ENCODE measurements at places on chromosomes 2 and 18.

- no peak for DNase-seq
Measured at GRCh38 chr2:79139423-79139822, 19.1 kb downstream of the REG1A start.

- no peak for DNase-seq
Measured at GRCh38 chr2:109542384-109542783, 71.4 kb downstream of the SEPTIN10 start.

GRCh38 chr2:54332386-54332785 is 76.4 kb upstream of the TSPYL6 start:
- DNase-seq: no peak

GRCh38 chr2:157260533-157261198 is 3.2 kb downstream of the GALNT5 start:
- DNase-seq: no peak

- DNase-seq: no peak
Measured at GRCh38 chr2:213125646-213126347, 25.6 kb downstream of the IKZF2 start.

DNA sequence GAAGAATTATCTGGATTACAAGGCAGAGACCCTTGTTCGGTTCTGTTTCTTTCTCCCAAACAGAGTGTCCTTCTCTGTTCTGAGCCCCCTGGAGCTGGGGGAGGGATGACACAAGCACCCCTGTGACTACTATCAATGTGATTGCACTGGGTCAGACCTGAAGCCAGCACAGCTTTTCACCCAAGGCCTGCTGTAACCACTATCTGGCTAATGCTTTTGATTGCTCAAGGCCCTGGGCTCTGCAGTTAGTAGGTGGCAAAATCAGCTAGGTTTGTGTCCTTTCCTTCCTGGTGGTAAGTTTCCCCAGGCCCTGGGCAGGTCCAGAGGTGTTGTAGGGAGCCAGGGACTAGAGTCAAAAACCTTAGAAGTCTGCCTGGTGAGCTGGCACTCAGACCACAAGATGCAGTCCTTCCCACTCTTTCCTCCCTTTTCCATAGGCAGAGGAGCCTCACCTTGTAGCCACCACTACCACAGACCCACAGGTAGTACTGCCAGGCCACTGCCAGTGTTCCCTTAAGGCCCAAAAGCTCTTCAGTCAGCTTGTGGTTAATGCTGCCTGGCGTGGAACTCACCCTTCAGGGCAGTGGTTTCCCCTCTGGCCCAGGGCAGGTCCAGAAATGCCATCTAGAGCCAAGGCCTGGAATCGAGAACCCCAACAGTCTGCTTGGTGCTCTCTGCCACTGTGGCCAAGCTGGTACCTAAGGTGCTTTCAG is 83.0 kb downstream of the FAM117B start:
- DNase-seq: no peak

DNA sequence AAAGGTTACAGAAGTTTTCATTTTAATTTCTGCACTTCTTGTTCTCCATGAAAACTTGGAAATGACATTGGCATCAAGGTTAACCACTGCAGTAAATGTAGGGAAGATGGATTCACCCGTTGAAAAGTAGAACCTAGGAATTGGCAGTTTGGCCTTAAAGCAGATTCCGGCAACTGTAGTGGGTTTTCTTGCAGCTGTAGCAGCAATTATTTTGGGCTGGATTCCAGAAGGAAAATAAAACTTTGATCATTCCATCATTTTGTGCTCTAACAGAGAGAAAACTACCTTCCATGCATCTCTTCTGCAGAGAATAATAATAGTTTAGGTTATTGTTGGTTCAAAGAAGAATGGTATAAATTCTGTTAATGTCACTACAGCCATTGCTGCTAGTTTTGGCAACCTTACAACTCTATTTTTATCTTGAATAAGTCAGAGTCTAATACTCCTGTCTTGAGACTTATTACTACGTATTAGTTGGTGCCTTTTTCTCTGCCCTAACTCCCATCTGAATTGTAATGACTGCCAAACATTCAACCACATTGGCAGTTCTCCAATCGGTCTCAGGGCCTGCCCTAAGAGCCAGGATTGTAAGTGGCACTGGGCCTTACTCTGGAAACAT is 178.1 kb upstream of the PIEZO2 start:
- no peak for DNase-seq

DNA sequence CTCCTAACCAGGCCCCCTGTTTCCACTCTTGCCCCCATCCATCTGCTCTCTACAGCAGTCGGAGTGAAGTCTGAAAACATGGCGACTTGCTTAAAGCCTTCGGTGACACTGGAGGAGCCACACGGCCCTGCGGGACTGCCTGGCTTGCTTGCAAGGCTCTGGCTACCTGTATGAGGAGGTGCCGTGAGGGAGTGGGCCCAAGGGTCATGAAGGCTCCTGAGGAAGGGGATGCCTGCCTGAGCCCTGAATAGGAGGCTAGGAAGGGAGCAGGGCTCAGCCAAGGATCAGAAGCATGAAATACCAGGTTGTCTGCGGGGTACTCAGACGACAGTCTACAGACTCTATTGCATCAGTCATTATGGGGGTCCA is 75.4 kb downstream of the EMX1 start:
- no peak for DNase-seq

DNA sequence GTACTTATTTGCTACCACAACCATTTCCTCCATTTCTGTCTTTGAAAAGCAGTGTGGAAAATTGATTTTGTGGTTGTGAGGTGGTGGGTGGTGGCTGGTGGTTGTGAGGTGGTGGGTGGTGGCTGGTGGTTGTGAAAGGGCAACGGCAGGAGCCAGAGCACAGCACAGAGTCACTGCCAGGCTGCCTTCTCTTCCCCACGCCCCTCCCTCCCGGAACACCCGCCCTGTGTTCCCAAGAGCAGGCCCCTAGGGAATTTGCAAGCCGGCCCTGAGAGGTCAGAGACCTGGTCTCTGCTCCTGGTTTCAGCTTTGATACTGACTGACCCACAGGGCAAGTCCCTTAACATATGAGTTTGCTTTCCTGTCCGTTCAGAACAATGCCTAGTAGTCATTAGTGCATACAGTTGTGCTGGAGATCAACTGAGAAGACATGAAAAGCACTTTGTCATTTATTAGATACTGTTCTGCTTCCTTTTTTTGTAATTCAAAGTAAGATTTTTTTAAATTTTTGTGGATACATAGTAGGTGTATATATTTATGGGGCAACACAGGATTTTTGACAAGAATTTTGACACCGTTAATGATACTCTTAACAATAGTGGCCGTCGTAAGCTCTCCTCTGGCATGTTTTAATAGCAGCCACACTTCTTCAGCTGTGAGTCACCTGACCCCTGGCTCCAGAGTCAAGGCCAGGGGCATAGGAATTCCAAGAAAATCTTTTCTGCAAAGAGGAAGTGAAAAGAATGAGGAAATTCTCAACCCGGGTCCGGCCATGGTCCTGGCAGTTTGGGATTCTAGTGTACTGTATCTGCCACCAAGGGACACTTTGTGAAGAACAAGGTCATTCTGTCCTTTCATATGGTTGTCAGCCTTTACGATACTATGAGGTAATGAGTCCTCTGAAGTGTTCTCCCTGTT is 53.2 kb downstream of the ITGA6 start:
- DNase-seq: no peak

Measured in activated T-helper 1 cell treated with anti-CD3 and anti-CD28 coated beads, Interleukin-2, amount 50 U/mL, for 16 hours (primary cell).